ENCODE measurements at places on chromosomes 2 and 18. TPM values are rescaled to one million over a fixed set of nuclear protein-coding genes. Genes with fewer than 3 reads are reported as not detected.

Gene COL3A1
- 652 TPM for total RNA-seq

Gene SLC9A2
- not detected for total RNA-seq

Gene MC4R
- total RNA-seq: 0.15 TPM

Gene IL36A
- total RNA-seq: not detected

Gene OTOS
- total RNA-seq: not detected

Gene ELOA2
- total RNA-seq: not detected

Gene DSC2
- total RNA-seq: not detected

Gene EMILIN1
- 191 TPM for total RNA-seq

Gene DYNAP
- not detected for total RNA-seq

Gene MSH6
- 51.6 TPM for total RNA-seq

Gene RGPD8
- 1.6 TPM for total RNA-seq

Gene GRHL1
- 0.50 TPM for total RNA-seq

Gene LRRC30
- total RNA-seq: not detected

Gene CCDC150
- 1.6 TPM for total RNA-seq

Gene ARHGAP28
- total RNA-seq: 7.4 TPM

Gene CCDC74B
- 6.2 TPM for total RNA-seq

Gene ITGAV
- 30.8 TPM for total RNA-seq

Gene REEP1
- 0.67 TPM for total RNA-seq

Gene SIX3
- not detected for total RNA-seq

Gene ERICH2
- total RNA-seq: not detected

Gene IL36B
- not detected for total RNA-seq

Gene ENOSF1
- 16.1 TPM for total RNA-seq

Gene DCC
- 0.17 TPM for total RNA-seq

Gene AMER3
- not detected for total RNA-seq

Gene ZNF521
- total RNA-seq: 55.1 TPM

Gene STPG4
- total RNA-seq: not detected

Gene SP140
- total RNA-seq: 2.0 TPM

Gene SF3B1
- 161 TPM for total RNA-seq

Gene FEV
- total RNA-seq: not detected

All from bronchus fibroblast of lung (primary cell).